DND-41 (cell line): ENCODE measurements at places on chromosomes 7 and 10.

GRCh38 chr7:106187613-106188350 lies 75.7 kb upstream of the SYPL1 start:
- DNase-seq: no peak

- DNase-seq: no peak
Measured at GRCh38 chr7:31529103-31529502, 15.2 kb downstream of the ITPRID1 start.

- DNase-seq: no peak
Measured at GRCh38 chr10:30422981-30423654, 10.9 kb upstream of the MAP3K8 start.

- DNase-seq: no peak
Measured at GRCh38 chr7:24862461-24862860, 105.2 kb upstream of the GSDME start.

DNA sequence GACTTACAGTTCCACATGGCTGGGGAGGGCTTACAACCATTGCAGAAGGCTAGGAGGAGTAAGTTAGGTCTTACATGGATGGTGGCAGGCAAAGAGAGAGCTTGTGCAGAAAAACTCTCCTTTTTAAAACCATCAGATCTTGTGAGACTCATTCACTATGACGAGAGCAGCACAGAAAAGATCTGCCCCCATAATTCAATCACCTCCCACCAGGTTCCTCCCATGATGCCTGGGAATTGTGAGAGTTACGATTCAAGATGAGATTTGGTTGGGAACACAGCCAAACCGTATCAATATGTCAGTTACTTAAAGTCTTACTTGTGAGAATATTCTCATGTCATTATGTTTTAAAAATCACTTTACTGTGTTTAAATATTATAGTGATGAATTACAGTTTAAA lies 481.9 kb downstream of the ARL4A start:
- DNase-seq: no peak

GRCh38 chr7:74302745-74303221 lies 13.6 kb downstream of the CLIP2 start:
- no peak for DNase-seq

DNA sequence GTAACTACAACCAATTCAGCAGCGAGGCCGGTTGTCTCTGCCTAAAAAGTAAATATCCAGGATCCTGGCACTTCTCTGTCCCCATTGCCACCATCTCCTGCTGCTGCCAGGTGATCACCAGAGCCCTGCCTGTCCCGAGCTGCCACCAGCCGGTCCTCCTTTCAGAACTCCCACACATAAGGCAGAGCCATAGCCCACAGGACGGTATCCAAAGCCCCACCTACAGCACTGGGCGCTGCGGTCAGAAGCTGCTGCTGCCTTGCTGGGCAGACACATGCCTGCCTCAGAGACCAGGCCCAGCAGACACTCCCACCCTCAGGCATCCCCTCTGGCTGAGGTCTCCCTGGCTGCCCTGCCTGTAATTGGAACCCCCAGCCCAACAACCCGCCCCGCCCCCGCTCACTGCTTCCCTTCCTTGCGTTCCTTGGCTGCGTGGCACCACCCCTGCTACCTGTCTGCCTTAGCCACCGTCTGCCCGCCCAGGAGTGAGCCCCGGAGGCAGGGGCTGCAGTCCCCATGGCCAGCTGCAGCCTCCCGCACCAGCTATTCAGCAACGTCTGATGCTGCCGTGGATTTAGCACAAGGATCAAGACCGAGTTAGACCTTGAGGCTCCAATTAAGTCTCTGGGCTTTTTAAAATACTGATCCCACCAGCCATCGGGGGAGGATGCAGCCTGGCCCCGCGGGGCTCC lies 100.7 kb downstream of the CYTH3 start:
- no peak for DNase-seq

DNA sequence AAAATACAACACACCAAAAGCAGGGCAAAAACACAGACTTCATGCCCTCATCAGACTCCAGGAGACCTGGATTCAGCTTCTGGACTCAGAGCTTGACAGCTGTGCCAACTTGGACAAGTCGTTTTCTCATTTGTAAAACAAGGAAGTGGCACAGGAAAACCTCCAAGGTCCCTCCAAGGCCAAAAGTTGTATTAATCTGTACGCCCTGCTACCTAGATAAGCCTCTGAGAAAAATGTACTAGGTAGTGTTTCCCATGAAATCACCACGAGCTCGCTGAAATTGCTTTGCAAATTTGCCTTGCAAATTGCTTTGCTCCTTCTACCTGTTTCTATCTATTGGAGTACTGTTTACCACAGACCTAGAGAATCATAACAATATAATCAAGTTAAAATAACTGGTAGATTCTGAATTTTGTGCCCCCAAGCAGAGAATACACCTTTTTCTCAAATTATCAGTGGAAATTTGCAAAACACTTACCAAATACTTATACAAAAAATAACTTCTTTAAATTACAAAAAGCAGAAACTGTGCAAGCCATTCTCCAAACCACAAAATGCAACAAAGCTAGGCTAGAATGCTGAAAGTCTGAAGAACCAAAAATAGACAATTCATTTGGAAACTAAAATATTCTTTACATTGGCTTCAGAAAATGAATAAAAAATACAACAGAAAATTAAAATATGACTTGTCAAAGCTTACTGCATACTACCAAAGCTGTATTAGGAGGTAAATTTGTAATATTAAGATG lies 158.1 kb upstream of the CHST15 start:
- no peak for DNase-seq

DNA sequence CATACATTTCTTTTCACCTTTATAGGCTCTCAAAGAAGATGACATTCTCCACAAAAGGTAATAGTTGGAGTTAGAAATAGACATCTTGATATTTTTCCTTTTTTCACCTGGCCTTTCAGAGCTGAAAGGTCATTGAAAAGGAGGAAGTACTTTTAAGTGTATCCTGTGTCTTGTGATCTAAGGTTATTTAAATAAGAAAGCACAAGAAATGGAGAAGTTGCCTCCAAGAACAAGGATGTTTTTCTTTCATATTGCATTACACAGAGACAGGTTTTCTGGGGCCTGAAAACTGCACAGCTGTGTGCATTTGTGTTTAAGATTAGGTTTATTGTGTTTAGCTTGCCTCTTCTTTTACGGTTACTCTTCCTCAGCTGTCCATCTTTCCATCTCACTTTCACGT lies 103.4 kb upstream of the SEMA3D start:
- DNase-seq: no peak

DNA sequence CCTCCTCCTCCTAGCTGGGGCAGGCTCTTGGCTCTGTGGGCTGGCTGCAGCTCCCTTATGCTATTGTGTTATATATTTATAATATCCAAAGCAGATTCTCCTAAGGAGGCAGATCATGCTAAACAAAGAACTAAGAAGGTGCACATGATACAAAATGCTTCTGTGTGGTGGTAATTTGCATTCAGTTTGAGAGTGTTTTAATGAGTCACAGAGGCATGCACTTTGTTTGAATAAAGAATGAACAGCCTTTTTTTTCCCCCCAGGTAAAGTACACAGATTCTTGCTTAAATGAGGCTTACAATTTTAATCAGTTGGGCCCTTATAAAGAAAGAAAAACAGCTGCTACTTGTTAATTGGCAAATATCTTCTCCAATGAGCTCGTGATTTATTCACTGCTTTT lies 95.0 kb downstream of the FANK1 start:
- DNase-seq: no peak

DNA sequence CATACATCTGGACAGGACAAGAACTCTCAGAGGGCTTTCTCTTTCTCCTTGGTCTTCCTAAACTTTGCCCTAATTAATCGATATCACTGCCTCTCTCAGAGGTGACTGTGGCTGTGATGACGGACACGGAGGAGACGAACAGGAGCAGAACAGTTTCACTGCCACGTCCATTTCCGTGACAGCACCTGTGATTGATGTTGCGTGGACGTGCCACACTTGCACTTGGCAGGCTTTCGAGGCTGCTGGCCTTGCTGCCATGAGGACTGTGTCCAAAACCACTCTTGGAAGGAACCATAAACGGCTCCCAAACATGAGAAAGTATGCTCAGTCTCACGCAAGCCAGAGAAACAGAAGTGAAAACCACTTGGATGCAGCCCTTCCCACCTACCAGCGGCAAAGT lies 308.1 kb downstream of the DNAJB6 start:
- no peak for DNase-seq

DNA sequence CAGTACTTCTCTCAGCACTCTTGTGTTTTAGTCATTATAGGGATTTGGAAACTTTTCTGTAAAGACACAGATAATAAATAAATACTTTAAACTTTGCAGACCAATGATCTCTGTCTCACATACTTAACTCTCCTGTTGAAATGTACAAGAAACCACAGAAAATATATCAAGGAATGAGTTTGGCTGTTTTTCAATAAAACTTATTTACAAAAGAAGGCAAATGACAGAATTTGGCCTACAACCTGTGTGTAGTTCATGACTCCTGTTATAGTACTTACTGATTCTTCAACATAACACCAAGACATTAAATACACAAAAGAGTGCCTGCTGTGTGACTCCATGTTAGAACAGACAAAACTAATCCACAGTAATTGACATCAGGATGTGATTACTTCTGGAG lies 510.0 kb upstream of the PHF14 start:
- DNase-seq: no peak

DNA sequence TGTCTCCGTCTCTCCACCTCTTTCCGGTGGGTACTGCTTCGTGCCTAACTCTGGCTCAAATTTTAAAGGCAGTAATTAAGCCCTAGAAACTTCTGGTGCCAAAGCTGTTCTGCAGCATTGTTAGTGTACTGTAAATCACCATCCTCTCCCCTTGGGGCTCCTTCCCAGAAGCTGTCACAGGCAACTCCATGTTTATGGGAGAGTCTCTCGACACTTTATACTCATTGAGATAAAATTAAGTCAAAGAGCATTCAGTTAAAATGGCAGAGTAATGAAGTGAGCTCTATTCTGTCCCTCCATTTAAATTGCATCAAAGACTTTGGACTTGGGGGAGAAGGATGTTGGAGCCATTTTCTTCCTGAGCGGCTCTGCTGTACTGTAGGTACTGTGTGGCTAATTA lies 274.8 kb downstream of the SFMBT2 start:
- no peak for DNase-seq

GRCh38 chr10:77214799-77215198 lies 422.8 kb downstream of the KCNMA1 start:
- DNase-seq: no peak

DNA sequence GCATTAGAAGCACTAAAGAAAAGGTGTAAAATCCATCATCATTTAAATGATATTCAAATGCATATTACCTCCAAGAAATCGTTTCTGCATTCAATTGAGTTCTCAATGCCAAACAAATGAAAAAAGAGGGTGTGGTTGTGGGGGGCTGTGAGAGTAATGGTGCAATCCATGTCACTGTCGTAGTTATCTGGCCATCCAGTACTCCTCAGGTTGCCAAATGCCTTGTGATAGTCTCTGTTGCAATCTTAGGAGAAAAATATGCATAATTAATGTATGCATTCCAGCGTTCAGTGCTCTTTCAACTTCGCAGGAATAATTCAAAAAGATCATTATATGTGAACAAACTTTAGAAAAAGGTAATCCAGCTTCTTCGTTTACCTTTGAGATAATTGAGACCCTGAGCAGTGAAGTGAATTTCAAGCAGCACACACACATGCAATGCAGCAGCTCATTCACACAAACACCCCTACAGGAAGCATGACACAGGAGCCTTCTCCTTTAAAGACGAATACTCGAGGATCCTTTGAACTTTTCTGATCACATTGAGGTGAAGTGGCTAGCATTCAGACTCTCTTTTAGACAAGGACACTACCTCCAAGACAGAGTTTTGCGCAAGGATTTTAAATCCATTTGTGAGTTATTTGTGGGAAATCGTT lies 73.4 kb downstream of the OR13A1 start:
- no peak for DNase-seq
